RWPE1 (cell line): ENCODE measurements at places on chromosomes 12 and 14.

GRCh38 chr14:24195186-24196070 lies at the start of gene TM9SF1:
TSS of gene TM9SF1 (minus strand) at chr14:24195441. CDS start at chr14:24195019, 422 bp downstream.
- peak; percentile 76 for DNase-seq

- DNase-seq = peak; percentile 79
Measured at GRCh38 chr14:104341532-104342434, 203.4 kb downstream of the KIF26A start.

GRCh38 chr12:100156731-100157426 lies 14.2 kb upstream of the BLTP3B start:
- no peak for DNase-seq

DNA sequence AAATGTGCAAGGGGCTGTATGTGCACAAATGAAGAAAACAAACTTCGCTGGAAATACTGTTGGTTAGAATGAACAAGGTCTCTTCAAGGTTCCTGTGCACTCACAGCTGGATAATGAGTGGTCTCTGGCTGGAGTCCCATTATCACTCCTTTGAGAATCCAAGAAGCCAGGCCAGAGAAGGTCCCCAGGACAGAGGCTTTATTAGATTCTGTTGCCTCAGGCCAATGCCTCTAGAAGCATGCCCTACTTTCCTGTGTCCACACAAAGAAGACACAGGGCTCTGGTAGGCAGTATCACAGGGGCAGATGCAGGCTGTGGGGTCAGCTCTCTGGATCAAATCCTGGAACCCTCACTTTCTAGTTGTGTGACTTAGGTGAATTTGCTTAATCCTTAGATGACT lies 384.7 kb downstream of the GRIN2B start:
- DNase-seq = no peak

GRCh38 chr12:27650011-27650410 lies 46.2 kb upstream of the REP15 start:
- no peak for DNase-seq

DNA sequence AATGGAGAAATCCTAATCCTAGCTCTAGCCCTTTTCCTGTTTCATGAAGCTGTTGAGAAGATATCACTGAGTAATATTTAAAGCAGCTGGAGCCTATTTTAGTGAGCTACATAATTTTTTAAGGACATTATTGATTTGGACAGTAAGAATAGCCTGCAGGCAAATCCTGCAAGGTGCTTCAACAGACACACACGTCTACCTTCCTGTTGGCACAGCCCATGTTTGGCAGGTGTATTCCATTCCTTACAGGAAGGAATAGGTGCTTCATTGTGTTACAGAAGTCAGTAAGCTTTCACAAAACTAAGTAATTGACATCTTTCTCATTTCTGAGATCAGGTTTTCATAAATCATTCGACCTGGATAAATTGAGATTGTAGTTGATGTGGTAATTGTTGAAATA lies 50.6 kb downstream of the FOXA1 start:
- DNase-seq = no peak

DNA sequence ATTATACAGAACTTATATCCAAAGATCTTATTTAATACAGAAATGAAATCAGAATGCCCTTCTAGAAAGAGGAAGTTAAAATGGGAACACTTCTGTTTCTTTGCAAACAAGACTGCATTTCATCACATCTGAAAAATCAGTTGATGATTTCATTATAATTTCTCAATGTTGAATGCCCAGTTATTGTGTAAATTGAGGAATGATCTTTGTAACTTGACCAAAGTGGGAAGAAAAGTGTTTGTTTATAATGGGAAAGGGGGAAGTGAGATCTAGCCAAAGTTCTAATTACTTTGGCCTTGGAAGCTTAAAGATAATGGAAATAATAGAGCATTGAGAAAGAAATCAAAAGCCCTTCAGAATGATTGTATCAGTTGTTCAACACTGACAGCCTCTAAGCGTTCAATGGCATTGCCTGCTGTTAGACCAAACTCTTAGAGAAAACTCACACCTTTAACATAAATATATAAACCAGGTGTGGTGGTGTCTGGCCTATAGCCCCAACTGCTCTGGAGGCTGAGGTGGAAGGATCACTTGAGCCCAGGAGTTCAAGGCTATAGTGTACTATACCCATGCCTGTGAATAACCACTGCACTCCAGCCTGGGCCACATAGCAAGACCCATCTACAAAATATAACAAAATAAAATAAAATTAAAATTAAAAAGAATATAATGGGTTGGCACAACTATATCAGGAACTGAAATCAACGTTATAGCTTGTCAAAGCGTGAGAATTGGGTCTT lies 9.9 kb upstream of the LYZ start:
- DNase-seq = no peak
